ENCODE measurements at places on chromosomes 5 and 9.

DNA sequence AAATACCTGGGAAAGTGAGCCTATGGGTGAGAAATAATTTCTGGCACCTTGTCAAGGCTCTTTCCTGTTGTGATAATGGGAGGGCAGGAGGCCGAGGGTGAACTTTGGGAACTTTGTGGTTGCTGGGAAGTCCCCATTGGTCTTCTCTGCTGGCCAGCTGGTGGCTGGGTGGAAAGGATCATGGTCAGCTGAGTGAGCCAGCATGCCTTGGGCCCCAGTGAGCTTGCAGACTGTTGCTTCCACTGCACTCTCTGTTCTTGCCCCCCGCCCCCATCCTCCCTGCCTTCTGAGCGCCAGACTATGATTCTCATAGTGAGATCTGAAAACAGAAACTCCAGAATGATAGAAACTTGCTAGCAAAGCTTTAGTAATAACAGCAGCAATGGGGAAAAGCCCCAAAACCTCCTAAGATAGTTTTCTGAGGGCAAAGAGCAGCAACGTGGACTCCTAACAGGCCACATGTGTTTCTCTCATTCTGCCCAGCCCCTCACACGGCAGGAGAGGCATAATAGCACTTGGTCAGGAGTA, 139.2 kb upstream of the SMARCA2 start:
- no peak for DNase-seq

GRCh38 chr9:129958796-129959195, 84.2 kb downstream of the FNBP1 start:
- DNase-seq: no peak

- no peak for DNase-seq
Measured at GRCh38 chr5:180079702-180080466, 8.3 kb upstream of the RNF130 start.

GRCh38 chr9:3124001-3124400, 280.1 kb upstream of the PUM3 start:
- DNase-seq: no peak

GRCh38 chr9:97563458-97564135, 62.1 kb downstream of the TMOD1 start:
- DNase-seq: no peak

DNA sequence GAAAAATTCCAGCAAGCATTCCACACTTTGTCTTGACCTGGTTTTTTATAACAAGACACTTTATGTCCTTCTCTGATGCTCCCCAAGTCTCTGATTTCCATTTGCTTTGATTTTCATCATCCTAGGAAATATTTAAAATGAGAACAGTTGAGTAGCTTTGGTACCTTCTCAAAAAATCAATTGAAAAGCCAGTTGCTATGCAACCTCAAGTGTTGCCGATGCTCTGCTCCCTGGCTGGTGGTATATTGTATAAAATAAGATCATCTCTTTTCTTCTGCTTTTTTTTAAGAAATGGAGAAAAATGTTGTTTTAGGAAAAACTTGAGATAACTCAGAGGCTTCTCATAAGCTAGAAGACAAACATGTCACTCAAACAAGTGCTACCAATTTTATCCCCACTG, 109.7 kb downstream of the ZNF354C start:
- no peak for DNase-seq

DNA sequence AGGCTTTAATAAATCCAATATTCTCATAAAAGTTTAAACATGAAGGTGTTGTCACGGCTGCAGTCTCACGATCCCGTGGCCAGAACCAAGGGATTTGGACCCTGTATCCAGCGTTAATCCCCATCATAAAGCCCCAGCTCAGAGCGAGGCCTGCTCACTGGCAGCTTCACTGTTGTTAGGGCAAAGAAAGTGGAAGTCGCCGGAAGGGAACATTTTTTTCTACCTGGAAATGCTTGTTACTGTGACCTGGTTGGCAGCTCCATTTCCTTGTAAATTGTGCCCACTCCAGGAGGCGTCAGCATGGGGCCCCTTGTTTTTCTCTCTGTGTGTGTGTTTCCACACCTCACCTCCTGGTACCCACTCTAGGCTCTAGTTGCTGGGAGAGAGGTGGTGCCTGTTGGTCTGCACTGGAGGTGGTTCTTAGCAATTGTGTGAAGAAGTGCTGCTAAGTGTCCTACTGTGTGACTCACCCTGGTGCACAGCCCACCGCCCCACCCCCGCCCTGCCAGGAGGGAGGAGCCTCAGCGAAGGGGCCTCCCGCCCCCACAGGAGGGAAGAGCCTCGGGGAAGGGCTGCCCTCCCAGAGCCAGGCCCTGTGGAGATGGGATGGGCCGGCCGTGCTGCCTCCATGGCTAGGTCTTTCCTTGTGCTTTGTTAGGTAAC, 105.1 kb downstream of the EHMT1 start:
- peak; percentile 35 for DNase-seq

- DNase-seq: no peak
Measured at GRCh38 chr9:85524531-85524930, 217.2 kb downstream of the AGTPBP1 start.

GRCh38 chr5:73426034-73426433, 22.5 kb downstream of the FOXD1 start:
- DNase-seq: no peak

DNA sequence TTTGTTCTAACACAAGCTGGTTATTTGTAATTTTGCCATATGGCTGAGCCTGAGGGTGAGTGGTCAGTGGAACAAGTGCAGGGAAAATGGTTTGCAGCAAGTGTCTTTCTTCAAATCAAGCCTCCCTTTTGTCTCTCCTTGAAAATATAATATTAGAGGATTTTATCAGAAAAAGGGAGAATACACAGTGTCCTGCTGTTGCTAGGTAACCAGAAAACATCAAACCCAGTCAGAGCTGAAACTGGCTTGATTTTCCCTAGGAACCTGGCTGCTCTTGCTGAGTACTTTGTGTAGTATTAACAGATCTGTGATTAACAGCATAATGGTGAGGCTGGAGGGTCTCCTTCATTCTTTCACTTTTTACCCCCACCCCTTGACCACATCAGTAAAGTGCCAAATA, 314.0 kb downstream of the ARHGEF28 start:
- DNase-seq: no peak

DNA sequence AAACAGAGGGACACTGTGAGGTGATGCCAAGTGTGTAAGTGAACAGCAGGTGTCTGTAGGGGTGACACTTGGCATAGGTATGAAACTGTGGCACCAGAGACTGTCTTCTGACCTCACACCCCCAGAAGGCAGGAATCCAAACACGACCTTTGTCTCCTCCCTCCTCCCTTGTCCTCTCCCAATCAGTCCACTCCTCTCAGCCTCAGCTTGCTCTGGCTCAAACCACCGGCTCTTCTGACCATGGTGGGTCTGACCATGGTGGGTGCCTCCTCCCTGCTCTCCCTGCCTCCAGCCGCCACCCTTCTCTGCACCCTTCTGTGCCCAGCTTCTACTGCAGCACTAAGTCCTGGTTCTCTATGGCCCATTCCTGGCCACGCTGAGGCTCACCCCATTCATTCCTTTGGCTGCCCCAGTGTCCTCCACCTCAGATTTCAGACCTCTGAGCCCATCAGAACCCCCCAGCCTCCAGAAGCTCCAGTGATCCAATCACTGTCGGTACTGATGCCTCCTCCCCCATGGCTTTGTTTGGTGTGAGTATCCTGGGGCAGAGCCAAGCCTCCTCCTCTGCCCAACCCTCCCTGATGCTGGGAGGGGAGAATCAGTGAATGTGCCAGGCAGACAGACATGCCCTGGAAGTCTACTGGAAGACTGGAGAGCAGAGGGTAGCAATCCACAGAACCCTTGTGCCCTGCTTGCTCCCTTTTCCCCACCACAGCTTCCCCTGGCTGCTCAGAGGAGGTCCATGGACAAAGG, 1.7 kb upstream of the ARID3C start:
- DNase-seq: no peak

- no peak for DNase-seq
Measured at GRCh38 chr5:54323495-54323894, 13.1 kb upstream of the ARL15 start.

DNA sequence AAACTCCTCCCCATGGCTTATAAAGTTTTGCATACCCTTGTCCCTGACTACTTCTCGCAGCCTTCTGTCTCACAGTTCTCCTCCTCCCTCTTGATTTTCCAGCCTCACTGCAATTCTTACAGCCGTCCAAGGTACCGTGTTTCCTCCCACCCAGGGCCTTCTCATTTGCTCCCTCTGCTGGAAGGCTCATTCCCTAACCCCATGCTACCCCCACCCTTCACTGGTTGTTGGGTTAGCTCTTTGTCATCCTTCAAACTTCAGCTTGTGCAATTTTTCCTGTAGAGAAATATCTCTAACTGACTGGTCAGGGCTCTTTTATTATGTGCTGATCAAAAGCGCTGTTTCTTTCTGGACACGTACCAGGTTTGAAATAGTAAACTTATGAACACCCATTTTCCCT, 329.2 kb downstream of the EBF1 start:
- DNase-seq: peak; percentile 5

GRCh38 chr5:101080462-101081240, 177.6 kb upstream of the ST8SIA4 start:
- no peak for DNase-seq

- no peak for DNase-seq
Measured at GRCh38 chr5:51382521-51383130, 622 bp upstream of the ISL1 start.

DNA sequence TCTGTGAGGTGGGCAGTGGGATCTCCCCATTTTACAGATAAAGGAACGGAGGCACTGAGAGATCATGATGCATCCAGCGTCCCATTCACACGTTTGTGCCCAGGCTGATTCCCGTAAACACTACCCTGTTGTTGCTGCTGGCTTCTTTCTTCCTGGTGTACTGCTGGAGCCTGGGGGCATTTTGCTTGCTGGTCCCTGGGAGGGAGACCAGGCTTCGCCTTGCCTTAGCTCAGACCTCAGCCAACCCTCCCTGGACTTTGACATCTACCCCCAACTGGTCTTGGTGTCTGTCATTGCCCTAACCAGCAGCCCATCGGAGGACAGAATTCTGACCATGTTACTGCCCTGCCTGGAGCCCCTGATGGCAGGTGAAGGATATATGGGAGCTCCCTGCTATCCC, 82.4 kb downstream of the ZNF618 start:
- DNase-seq: no peak

- no peak for DNase-seq
Measured at GRCh38 chr9:131669269-131670157, 70.4 kb downstream of the RAPGEF1 start.

GRCh38 chr5:83973925-83974815, 253.5 kb upstream of the HAPLN1 start:
- peak; percentile 33 for DNase-seq

GRCh38 chr5:74665816-74666215, 19.2 kb upstream of the HEXB start:
- no peak for DNase-seq

- no peak for DNase-seq
Measured at GRCh38 chr9:7546261-7546660, 253.3 kb downstream of the DMAC1 start.

DNA sequence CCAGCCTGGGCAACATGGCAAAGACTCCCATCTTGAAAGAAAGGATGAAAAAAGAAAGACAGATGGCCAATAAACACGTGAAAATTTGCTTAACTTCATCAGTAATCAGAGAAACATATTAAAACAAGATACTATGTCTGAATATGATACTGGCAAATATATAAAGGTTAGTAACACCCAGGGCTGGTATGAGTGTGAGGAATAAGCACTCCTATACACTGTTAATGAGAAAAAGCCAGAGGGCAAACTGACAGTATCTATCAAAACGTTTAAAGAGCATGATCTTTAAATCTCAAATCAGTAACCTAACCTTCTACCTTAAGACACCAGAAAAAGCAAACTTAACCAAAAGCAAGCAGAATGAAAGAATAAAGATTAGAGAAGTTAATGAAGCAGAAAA, 14.1 kb downstream of the B4GALT1 start:
- no peak for DNase-seq

- no peak for DNase-seq
Measured at GRCh38 chr9:3004572-3004971, 160.7 kb upstream of the PUM3 start.

DNA sequence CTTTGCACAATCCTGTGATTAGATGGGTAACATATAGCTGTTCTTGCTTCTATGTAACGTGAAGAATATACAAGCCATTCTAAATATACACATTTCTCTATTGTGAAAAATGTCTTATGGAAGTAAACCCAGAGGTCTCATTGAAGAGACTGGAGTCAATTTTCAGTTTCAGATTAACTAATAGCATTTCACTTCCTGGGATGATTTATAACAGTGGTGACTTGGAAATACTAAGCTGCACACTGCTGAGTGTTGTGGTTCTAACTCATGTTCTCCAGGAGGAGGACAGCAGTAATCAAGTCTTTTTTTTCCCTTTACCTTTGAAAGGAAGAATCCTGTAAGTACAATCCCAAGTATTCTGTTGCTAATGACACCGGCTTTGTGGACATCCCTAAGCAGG, 3.3 kb downstream of the CTSL start:
- DNase-seq: no peak

DNA sequence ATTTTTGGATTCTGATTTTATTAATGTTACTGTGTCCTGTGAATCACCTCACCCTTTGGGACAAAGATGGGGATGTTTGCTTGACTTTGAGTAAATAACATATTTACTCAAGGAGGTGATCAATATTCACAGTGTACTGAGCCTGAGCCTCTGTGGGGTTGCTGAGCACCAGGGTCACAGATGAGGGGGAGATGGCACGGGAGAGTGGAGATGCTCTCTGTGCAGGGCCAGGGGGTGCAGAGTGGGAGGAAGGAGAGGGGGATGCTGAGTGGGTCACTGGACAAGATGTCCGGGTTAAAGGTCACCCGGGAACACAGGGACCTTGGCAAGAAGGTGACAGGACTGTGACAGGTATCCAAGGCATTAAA, 4.0 kb downstream of the SQSTM1 start:
- DNase-seq: no peak

GRCh38 chr5:168951356-168951755, 349.6 kb downstream of the SLIT3 start:
- DNase-seq: no peak

Measured in iPS DF 19.7 (cell line).